GM18507 (cell line): ENCODE measurements at places on chromosomes 2 and 18.

- DNase-seq, result no peak
Observed at GRCh38 chr2:234454433-234454832, 42.4 kb downstream of the ARL4C start.

DNA sequence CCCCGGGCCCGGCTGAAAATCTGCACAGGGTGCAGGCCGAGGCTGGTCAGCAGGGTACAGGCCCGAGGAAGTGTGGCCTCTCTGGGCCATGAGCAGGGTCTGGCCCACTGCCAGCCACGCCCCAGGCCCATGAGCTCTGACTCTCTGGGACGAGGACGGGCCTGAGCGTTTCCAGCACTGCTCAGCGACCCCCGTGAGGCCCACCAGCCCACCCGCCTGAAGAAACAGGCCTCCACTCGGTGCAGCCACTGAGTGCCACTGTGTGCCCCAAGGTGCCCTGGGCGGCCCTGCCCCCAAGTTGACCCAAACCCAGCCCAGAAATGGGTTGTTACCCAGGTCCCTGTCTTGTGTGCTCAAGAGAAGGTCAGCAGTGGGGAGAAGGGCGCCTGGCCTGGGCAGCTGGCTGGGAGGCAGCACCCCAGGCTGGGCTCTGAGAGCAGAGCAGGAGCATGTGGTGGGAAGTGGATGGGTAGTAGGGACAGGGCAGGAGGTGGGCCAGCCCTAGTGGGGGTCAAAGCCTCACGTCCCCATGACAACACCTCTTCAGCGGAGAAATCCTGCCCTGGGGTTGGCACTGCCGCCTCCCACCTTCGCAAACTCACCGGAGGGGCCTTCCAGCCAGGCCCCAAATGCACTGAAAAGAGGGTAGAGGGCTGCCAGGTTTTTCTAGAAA is 2.1 kb upstream of the SNED1 start:
- no peak for DNase-seq

DNA sequence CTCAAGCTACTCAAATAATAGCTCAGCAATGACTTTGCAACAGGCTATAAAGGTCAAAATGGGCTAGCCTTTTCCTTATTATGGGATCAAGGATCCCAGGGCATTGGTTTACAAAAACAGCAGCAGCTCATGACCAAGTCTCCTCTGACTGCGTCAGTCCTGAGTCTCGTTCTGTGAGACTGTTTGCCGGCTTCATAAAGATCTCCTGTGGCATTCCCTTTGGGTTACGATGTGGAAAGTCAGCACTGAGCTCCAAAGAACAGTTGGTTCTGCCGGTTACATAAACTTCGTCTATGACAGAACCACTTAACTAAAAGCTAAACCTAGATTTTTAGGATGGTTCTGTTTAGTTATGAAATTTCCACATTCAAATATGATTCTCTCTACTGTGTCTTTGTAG is 674.9 kb downstream of the ZEB2 start:
- DNase-seq, result no peak

DNA sequence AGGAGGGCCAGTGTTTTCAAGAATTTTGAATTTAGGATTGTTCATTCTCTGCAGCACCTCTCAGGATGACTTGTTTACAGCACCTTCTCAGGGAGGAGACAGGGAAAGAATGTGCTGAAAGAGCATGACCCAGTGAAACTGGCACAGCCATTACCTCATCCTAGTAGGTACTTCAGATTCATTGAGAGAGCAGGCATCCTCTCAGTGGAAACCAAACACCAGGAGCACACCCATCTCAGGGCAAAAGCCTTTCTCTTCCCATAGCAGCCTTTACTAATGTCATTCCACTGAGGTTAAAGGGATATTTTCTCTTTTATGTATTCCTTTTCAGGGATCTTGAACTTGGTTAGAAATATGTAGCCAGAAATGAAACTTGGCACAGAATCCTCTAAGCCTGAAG is 2.6 kb downstream of the MAP2 start:
- DNase-seq, result no peak

GRCh38 chr2:20626698-20627513 is 24.0 kb downstream of the HS1BP3 start:
- no peak for DNase-seq

DNA sequence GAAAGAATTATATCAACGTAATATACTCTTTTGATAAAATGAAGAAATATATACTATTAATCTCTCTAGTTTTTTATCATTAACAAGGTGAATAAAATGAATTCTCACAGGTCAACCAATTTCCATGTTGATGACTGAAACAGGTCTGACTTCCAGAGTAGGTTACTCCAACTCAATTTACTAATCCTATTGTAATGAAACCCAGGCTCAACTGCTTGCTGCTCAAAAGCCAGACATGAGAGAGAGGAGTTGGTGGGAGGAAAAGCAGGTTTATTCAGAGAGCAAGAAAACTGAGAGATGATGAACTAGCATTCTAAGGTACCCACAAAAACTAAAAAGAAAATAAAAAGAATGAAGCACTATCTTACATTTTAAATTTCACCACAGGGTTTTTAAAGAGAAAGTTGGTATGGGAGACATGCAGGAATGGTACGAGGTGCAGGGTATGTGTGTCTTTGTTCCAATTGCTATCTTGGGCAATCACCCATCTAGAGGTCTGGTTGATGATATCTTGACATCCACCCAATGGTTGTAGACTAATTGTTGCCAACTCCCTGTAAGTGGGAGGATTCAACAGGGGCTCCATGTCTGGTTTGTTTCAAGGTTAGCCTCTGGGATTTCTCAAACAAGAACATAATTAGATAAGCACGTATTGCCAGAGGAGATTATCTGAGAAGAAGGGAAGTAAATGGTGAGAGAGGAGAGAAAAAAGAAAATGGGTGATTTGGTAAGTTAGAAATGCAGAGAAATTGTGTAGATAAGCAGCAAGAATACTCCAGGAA is 471.4 kb upstream of the REG3G start:
- no peak for DNase-seq

GRCh38 chr2:105697781-105698449 is 46.8 kb upstream of the NCK2 start:
- no peak for DNase-seq

DNA sequence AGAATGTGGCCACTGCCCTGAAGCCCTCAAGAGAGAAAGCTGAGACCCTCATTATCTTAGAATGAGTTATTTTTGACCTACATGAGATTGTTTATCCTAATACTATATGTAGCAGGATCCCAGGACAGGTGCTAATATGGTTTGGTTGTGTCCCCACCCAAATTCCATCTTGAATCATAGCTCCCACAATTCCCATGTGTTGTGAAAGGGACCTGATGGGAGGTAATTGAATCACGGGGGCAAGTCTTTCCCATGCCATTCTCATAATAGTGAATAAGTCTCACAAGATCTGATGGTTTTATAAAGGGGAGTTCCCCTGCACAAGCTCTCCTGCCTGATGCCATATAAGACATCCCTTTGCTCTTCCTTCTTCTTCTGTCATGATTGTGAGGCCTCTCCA is 76.8 kb downstream of the CCBE1 start:
- no peak for DNase-seq
